Esophagus squamous epithelium (tissue), 5 donors: ENCODE measurements at places on chromosomes 5 and 9.

GRCh38 chr5:88826646-88827585 lies 56.1 kb downstream of the MEF2C start:
- DNase-seq = no peak

DNA sequence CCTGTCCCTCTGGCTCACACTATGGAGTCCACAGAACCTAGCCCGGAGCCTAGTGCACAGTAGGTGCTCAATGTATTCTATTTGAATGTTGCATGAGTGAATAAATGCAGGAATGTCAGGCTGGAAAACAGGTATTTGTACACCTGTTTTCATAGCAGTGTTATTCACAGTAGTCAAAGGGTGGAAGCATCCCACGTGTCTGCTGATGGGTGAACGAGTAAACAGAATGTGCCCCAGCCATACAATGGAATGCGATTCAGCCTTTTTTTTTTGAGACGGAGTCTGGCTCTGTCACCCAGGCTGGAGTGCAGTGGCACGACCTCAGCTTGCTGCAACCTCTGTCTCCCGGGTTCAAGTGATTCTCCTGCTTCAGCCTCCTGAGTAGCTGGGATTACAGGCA lies 31.5 kb upstream of the IER5L start:
- no peak for DNase-seq

GRCh38 chr5:136082390-136083193 lies 50.1 kb upstream of the SMAD5 start:
- DNase-seq = no peak

GRCh38 chr9:107989544-107989943 lies 500.0 kb upstream of the KLF4 start:
- no peak for DNase-seq

DNA sequence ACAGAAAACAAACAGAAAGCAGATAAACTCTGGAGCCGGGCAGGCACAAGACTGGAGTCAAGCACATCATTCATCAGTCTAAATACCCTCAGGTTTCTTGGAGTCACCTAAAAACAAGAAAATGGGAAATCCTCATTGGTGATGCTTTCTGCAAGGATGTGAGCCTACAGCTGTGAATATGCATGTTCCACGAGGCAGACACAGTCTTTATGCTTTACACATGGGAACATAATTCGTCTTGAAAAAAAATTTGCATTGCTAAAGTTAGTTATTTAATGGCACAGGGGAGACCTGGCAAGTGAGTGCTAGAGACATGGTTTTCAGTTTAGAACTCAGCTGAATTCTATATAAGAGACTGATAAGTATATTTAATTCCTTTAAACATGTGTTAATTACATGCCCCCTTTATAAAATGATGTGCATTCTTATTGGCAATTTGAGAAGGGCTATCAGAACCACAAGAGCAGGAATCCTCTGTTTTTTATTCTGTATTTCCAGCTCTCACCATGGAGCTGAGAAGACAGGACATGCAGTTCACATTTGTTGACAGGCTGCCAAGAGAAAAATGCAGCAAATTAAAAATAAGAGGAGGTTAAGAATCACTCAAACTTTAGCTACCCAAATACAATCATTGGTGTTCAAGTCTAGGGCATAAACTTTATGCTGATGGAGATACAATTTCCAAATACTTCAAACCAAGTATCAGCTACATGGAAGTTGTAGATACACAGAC lies 438.0 kb upstream of the MPDZ start:
- no peak for DNase-seq

DNA sequence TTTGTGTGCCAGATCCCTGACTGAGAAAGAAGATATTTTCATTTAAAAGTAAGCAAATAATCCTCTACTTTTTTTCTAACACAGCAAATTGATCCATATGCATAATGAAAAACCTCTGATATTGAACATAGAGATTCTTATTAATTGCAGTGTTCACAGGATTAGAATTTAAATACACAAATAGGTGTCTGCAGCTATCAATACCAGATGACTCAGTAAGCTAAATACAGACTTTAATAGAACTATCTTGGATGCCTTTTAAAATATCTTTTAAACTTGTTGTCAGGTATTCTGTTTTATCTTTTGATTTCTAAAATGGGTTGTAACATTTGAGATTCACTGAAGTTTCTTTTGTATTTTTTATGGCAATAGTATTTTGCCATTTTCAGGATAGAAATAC lies 43.1 kb downstream of the NIPBL start:
- no peak for DNase-seq

- no peak for DNase-seq
These were observed 942 bp downstream of the DCANP1 start for GRCh38 chr5:135446206-135446605.

- no peak for DNase-seq
These were observed 558.0 kb downstream of the EBF1 start for GRCh38 chr5:158541536-158542297.

DNA sequence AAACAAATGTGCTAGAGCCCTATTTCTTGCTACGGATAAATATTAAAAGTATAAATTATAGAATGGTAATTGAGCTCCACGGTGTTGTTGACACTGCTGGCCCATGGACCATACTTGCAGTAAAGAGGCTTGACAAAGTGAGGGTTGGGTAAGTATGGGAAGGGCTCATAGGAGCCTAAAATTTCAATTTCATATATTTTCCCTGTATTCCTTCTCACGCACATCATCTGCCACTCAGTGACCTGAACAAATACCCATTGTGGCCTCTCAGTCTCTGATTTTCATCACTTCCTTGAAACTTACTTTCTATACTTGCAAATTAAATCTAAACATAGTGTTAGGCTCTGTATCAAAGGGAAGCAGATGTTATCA lies 116.5 kb downstream of the PIK3R1 start:
- no peak for DNase-seq

- no peak for DNase-seq
These were observed 8.6 kb downstream of the SLC45A2 start for GRCh38 chr5:33975852-33976251.

- DNase-seq = no peak
These were observed 703.4 kb upstream of the GRAMD2B start for GRCh38 chr5:125719681-125720347.

- no peak for DNase-seq
These were observed 294.9 kb upstream of the ADAMTS16 start for GRCh38 chr5:4845221-4845620.

GRCh38 chr9:89225991-89226471 lies 47.4 kb upstream of the SHC3 start:
- no peak for DNase-seq

- no peak for DNase-seq
These were observed 32.5 kb downstream of the SGCD start for GRCh38 chr5:156359476-156359875.

- no peak for DNase-seq
These were observed 225.3 kb downstream of the TSSK1B start for GRCh38 chr5:113209498-113209897.

DNA sequence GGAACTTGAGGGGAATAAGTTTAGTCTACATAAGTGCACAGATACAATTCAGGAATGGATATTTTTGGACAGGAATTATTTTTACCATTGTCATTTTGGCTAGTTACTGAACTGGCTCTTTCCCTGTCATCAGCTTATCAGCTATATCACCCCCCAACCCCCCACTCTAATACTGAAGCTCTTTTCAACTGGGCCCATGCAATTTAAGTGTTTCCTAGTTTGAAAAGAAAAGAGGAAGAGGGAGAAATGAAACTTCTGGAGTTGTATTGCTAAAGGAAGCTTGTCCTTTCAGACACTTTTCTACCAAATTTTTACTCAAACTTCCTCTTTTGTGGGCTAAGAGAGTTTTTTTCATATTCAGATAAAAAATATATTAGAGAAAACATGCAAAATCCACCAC lies 18.5 kb upstream of the TIMD4 start:
- no peak for DNase-seq

DNA sequence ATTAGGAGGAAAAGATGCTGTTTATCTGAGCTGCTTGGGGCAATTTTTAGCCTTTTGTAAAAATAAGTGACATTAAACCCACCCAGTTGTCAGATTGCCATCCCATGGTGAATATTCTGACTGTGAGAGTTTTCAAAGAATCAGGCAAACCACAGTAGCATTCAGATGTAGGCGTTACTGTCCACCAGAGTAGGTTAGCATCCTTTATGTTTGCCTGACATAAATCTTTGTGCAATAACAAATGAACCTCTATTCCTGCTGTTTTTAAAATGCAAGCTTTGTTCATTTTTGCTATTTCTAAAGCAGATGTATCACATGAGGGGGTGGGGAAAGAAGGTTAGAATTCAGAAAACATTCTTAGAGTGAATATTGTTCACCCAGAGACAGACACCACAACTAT lies 427.8 kb downstream of the CDH9 start:
- no peak for DNase-seq

GRCh38 chr5:9151684-9152427 lies 394.0 kb downstream of the SEMA5A start:
- DNase-seq = no peak

- no peak for DNase-seq
These were observed 7.5 kb downstream of the NHP2 start for GRCh38 chr5:178145965-178146820.

- no peak for DNase-seq
These were observed 193.5 kb downstream of the CD180 start for GRCh38 chr5:67002832-67003684.

- no peak for DNase-seq
These were observed 172.4 kb downstream of the DENND1A start for GRCh38 chr9:123757547-123757946.

DNA sequence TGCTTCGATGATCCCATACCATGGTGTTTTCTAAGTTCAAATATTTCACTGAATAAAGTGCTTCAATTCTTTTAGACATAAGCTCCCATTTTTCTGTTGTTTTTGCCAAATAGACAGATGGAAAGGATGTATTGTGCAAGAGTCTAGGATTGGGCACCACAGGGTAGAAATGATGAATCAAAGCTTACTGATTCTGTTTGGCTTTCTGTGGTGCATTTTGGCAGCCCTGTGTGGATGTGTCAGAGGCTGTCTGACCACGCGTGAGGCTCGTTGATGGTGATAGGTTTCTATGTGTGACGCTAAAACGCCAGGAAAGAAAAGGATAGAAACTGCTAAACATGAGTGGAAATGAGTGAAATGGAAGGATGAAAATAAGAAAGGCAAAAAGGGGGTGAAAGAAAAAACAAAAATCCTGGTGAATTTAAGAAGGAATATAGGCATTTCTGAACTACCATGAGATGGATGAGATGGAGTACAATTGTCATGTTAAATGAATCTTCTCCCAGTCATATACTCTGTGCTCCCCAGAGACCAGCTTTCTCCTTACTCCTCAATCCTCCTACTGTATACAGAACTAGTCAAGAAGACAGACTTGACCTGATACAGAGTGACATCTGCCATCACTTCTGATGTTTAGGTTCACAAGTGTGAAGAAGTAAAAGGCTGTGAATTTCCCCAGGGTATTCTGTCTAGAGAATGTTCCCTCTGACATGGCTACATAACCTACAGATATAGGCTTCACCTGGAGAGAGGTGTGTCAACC lies 54.4 kb downstream of the ANKH start:
- DNase-seq = no peak

GRCh38 chr5:8752595-8752994 lies 793.3 kb downstream of the SEMA5A start:
- DNase-seq = no peak

GRCh38 chr9:84450029-84450428 lies 109.5 kb upstream of the SLC28A3 start:
- DNase-seq = no peak

GRCh38 chr9:90961375-90961774 lies 159.8 kb downstream of the SYK start:
- DNase-seq = no peak

- DNase-seq = no peak
These were observed 55.1 kb downstream of the WHRN start for GRCh38 chr9:114450181-114450580.

DNA sequence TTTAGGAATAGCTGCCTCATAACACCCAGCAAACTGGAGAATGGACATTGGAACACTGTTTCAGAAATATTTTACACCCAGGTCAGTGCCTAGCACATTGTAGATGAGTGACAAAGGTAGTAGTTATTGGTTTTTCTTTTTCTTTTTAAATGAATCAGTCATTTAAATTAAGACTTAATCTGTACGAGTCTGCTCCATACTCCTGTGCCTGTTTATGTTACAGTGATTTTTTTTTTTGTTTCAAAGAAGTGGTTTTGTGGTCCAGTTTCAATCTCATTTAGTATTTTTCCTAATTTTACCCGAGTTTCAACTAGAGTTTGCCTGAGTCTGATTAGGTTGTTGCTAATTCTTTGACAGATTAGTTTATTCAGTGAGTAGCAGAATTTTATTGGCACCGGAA lies 16.2 kb downstream of the LMNB1 start:
- DNase-seq = no peak
